Activated T-helper 1 cell treated with anti-CD3 and anti-CD28 coated beads, Interleukin-12 subunit alpha, Interleukin-12 subunit beta, Interleukin-2, Interleukin-4 antibody, amounts not matched to agents 30 ng/mL and 10 ng/mL and 1 ng/mL, durations not matched to agents 14 hours and 24 hours and 36 hours (primary cell): ENCODE measurements at places on chromosomes 1 and 21.

DNA sequence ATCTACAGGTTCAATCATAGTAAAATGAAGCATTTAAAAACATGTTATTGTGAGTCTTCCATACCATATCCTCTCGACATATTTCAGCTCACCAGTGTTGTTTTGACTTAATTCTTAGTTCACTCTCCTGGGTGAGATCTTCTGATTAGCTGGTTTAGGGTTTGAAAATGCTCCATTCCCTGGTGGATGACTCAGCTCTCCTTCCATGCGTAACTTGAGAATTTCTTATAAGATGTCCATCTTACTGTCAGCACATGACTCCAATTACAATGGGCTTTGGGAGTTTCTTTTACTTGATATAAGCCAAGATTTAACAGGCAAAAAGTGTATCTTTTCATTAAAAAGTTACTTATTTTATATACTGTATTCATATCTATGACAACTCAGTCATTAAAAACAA lies 476.5 kb downstream of the BRINP3 start:
- DNase-seq, result no peak

DNA sequence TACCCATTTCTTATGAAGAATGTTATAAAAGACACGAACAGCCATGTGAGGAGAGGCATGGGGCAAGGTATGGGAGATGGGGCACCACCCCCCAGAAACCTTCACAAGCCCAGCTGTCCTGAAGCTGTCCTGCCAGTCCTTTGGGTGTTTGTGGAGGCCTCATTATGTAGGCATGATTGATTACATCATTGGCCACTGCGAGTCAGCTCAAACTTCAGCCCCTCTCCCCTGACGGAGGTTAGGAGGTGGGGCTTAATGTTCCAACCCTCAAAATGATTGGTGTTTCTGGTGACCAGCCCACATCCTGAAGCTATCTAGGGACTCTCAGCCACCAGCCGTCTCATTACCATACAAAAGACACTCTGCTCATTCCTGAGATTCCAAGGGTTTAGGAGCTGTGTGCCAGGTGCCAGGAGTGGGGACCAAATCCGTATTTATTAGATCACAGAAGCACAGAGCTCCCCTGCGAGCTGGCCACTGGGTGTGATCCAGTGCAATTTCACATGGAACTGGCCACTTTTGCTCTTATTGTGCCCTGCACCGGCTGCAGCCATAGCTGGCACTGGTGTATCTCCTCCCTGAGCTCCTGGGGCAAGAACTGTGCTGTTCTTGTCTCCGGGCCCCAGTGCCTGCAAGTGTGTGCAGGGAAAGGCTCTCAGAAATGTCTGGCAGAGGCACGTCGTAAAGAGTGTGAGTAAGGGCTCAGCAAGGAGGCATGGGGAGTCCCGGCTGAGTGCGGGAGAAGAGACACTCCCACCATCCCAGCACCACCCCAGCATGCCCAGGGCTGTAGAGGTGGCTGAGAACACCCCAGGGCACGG lies 10.5 kb downstream of the KIAA1614 start:
- no peak for DNase-seq

DNA sequence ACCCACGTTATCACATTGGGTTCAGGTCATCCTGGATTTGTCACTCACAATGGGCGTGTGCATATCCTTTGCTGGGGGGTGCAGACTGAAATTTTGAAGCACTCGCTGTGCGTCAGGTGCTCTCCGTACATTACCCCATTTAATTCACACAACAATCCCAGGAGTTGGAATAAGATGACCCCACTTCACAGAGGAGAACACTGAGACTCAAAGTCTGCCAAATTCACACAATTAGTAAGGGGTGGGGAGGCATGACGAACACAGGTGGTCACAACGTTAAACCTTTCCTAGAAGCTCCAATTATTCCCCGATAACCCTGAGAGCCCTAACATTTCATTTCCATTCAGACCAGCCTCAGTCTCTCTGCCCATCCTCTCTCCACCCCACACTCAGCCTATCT lies 3.8 kb upstream of the S100A2 start:
- no peak for DNase-seq

GRCh38 chr1:82160903-82161302 lies 360.2 kb downstream of the ADGRL2 start:
- DNase-seq, result no peak
